ENCODE measurements at places on chromosomes 11 and 22.
A peak's percentile ranks its signal among the peaks of the same experiment; 100 is the strongest.

DNA sequence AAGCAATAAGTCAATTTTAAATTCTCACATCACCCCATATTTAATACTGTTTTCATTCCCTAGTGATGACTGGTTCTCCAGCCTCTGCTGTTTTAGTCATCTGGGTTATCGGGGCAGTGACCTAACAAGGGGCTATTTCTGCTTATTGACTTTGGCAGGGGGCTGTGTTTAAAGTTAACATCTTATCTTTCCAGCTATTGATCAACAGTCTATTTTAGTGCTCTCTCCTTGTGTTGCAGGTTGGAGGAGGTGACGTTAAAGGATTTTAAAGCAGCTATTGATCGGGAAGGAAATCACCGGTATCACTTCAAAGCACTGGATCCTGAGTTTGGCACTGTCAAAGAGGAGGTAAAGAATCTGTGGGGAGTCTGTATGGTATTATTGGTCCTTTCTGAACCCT lies 7.7 kb upstream of the DLAT start:
- DNase-seq = no peak

DNA sequence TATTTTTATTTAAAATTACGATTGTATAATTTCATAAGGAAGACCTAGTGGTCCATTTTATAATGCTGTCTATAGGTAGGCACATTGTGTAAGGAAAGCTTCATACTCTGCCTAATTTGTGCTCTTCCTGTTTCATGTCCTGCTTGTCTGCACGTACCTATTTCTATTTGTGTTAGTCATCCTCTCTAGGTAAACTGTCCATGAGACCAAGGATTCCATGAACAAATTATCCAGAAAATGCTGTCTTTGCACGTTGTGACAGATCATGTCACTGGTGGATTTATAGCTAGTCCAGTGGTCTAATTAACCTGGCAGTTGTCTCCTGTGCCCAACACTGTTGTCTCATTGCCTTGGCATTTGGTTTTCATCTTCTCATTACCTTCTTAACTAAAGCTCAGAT lies 44.7 kb downstream of the DNAJC24 start:
- DNase-seq = no peak

DNA sequence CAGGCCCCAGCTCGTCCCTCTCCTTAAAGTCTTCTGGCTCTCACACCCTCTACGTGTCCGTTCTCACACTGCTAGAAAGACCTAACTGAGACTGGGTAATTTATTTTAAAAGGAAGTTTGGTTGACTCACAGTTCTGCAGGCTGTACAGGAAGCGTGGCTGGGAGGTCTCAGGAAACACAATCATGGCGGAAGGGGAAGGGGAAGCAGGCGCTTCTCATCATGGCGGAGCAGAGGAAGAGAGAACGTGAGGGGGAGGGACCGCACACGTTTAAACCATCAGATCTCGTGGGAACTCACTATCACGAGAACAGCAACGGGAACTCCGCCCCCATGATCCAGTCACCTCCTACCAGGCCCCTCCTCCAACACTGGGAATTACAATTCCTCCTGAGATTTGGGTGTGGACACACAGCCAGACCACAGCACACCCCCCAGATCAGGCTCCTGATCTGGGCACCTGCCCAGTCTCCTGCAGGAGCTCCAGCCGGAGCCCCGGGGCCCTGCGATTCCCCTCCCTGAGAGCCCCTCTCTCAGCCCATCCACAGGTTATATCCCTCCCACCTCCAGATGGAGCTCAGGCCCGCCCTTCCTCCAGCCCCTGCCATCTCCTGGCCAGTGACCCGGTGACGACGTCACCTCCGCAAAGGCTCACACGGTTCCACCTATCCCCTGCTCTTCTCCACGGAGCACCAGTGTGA lies 170.2 kb downstream of the BRD1 start:
- peak; percentile 74 for DNase-seq

DNA sequence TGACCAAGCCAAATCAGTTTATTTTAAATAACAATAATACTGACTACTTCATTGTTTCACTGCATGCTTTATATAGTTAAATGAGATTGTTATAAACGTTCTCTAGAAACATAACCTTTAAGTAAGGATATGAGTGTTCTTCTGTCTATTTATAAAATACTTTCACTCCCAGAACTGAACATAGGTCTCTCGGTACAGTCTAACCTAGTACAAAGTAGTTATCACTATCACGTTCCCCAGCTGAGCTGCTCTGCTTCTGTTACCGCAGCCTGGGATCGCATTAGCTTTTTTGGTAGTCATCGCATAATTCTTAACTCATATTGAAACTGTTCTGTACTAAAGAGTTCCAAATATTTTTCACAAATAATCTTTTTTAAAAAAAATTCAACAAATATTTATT lies 143.6 kb downstream of the WNT11 start:
- no peak for DNase-seq

- no peak for DNase-seq
Observed at GRCh38 chr11:64256300-64256699, 5.0 kb downstream of the PLCB3 start.

DNA sequence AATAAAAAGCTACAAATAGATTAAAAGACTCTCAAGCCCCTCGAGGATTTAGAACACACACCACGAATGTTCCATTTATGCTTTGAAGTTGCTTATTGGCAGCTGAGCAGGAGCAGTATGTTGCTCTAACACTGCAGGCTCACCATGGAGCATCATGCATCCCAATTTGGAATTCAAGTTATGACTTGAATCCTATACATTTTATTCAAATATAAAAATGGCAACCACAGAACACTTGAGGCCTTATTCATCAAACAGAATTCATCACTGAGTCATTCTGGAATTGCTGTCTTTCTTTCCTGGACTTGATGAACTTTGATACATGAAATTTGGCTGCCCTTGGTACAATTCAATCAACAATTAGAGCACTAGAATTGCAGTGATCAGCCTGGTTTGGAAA lies 24.5 kb upstream of the BLID start:
- no peak for DNase-seq

DNA sequence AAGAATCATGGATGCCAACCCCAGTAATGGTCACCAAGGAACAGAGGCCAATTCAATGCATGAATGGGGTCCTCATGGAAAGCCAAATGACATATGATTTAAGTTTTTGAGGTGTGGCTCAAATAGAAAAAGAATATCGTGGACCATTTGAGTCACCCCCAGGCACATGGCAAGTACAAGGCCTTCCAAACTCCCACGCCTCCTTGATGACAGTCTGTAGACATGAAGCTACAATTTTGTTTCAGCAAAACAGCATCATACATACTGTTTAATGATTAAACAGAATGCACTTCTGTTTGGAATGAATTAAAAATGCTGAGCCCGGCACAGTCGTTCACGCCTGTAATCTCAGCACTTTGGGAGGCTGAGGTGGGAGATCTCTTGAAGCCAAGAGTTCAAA lies 7.4 kb downstream of the FADD start:
- DNase-seq = no peak

DNA sequence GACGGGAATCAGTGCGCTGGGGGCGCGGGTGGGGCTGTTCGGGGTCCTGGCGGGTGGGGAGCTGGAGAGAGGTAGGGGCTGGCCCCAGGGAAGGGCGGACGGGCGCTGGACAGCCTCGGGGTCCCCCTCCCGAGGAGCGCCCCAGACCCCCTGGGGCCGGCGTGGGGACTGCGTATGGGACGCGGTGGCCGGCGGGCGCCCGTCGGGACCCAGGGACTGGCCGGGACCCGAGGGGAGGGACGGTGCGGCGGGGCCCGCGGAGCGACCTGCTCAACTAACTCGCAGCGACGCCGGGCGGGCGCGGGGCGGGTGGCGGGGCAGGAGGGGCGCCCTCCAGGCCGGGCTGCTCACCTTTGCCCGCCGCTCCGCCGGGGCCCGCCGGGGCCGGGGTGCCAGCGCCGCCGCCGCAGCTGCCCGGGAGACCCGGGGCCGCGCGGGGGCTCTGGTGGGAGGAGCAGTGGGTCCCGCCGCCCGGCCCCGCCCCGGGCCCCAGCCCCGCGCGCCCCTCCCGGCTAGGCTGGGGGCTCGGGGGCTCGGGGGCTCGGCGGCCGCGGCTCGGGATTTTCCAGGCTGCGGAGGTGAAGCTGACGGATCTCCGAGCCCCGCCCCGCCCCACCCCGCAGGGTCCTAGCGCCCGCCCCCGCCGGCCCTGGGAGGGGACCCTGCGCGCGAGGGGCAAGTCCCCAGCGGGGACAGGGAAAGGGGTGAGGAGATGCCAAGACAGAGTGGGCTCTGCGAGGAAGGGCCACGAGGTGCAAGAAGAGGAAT lies 12.3 kb downstream of the STARD10 start:
- no peak for DNase-seq

- DNase-seq = peak; percentile 32
Observed at GRCh38 chr11:70205049-70205725, 2.1 kb downstream of the FADD start.

- no peak for DNase-seq
Observed at GRCh38 chr11:46504817-46505613, 88.8 kb downstream of the AMBRA1 start.
